T-cell (primary cell): ENCODE measurements at places on chromosomes 12 and 14.

- no peak for DNase-seq
These were observed 13.7 kb downstream of the RASSF3 start for GRCh38 chr12:64624035-64624434.

DNA sequence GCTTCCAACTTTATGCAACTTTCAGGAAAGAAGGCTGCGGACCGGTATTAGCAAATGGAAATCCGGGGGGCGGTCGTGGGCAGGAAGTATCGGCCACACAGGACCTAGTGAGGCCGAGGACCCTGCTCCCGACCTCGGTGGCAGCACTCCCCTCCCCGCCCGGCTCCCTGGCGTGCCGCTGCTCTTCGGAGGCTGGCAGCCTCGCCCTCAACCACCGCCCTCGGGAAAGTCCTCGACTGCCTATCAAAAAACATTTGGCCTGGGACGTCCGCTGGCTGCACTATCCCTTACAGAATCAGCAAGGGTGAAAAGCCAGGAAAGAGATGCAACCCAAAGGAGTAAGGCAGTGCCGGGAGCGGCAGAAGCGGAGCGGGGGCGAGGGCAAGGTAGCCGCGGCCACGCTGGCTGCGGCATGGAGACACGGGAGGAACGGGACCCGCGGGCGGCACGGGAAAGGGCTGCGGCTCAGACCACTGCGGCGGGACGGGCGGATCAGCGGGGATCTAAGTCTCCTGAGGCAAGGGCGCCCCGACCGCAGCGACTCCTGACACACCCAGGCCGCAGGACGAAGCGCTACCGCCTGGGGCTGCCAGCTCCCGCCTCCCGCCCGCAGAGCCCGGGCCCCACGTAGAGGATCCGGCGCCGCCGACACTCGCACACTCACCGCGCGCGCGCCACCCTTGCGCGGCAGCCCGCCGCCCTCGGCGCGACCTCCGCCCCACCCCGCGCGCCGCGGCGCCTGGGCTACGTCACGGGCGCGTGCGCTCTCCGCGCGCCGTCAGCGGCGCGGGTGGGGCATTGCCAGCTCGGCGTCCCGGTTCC, at the start of the genes BBOF1 and ENTPD5:
Gene BBOF1, plus strand, starts transcription at position 764 of the 822 bp plus-strand sequence. CDS start 130 bp downstream, outside the sequence.
Gene ENTPD5, minus strand, starts transcription at position 703 of the 822 bp plus-strand sequence. CDS start 31,186 bp downstream, outside the sequence.
- DNase-seq: peak; percentile 76

DNA sequence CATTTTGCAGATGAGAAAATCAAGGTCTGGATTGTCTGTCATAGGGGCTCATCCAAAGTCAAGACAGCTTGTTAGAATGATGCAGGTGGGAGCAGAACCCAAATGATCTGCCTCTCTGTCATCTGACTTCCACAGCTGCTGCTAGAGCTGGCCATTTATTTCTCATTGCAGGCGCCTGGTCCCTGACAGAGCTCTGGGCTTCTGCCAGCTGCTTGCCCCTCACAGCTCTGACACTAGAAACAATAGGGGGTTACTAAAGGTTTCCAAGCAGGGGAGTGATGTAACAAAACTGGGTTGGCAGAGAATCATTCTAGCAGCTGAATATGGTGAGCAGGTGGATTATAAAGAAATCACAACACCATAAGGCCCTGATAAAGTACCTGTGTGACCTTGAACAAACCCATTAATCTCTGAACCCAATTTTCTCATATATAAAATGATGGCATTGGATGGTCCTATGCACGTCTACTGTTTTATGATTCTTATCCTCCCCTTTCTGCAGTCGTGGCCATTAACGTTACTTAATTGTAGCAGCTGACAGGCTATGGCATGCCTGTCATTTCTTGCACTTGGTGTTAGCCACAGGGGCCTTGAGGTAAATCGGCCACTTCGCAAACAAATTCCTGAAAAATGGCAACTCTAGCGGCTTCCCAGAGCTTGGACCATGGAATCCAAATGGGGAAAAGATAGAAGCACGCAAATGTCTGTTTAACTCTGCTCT, 134.6 kb downstream of the RMST start:
- no peak for DNase-seq

DNA sequence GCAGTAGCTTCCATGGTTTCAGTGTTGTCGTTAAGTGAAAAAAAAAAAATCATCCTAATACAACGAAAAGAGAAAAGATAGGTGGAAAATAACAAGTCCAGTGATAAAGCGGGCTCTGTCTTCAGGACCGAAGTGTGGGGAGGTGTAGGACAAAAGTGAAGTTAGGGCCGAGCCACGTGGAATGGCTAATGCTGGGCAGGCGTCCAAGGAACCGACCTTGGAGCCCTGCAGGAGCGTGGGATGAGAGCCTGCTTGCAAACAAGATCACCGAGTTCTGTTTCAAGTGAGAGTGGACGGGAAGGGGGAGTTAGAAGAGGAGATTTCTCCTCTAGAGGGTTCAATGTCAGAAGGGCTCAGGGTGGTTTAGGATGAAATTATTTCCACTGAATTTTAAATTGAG, 22.2 kb downstream of the A2ML1 start:
- DNase-seq: no peak
